ENCODE measurements at places on chromosomes 13 and 19.
A peak's percentile ranks its signal among the peaks of the same experiment; 100 is the strongest.

- DNase-seq = no peak
- H3K4me3 ChIP-seq = no peak overlapping the region
- H3K27ac ChIP-seq = no peak overlapping the region
- no peaks in the 10 kb centered on the region for H3K36me3 ChIP-seq
Measured at GRCh38 chr13:113754691-113755090, 4.3 kb upstream of the TMEM255B start.

DNA sequence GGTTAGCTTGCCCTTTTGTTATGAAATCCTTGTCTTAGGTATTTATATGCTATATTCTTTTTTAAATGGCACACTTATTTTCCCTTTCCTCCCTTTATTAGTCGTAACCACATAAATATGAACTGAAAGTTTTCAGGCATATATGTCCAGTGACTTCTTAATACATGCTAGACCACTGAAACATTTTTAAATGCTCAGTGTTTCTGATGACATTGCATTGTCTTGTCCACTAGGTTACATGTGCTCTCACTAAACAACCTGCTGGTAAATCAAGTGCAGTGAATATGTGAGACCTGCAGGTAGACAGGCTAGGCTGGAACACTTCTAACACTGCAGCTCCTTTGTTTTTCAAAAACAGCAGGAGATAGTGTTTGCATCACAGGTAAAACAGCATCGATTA is 332.6 kb upstream of the DACH1 start:
- H3K27me3 ChIP-seq = no peaks in the 10 kb centered on the region
- DNase-seq = no peak
- H3K4me3 ChIP-seq = no peak overlapping the region
- H3K36me3 ChIP-seq = no peaks in the 10 kb centered on the region
- H3K4me1 ChIP-seq = no peaks in the 10 kb centered on the region
- no peak overlapping the region for H3K27ac ChIP-seq

- no peaks in the 10 kb centered on the region for H3K27me3 ChIP-seq
- peaks cover 37% of the 10 kb centered on the region for H3K36me3 ChIP-seq
- no peak overlapping the region for H3K4me3 ChIP-seq
- no peak overlapping the region for H3K27ac ChIP-seq
- peaks cover 5% of the 10 kb centered on the region for H3K4me1 ChIP-seq
- no peak for DNase-seq
Measured at GRCh38 chr19:32890841-32891240, 21.3 kb upstream of the SLC7A9 start.

DNA sequence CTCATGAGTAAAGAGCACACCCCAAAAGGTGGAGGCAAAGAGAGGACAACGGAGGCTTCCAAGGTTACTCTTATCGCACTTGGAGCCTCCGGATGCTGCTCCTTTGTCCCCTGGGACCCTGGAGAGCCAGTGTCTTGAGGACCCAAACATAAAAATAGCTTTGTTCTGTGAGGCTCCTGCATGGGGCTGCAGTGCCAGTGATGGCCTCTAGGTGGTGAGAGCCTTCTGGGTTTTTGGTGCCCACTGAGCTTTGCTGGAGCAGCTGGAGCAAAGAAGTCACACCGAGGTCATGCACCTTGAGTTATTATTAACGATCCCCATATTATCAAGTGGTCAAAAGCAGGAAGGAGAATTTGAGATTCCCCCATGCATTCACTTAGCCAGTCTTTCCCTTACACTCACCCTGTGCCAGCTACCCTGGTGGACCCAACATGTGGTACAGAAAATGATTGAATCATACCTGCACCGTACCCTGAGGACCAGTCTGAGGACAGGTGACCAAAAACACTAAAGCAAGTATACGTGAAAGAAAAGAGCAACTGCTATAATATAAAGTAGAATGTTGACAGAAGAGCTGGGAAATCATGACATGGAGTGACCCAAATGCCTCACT is 41.5 kb downstream of the ZNF682 start:
- H3K27me3 ChIP-seq = no peaks in the 10 kb centered on the region
- peaks cover 6% of the 10 kb centered on the region for H3K36me3 ChIP-seq
- peak; percentile 62 for DNase-seq

DNA sequence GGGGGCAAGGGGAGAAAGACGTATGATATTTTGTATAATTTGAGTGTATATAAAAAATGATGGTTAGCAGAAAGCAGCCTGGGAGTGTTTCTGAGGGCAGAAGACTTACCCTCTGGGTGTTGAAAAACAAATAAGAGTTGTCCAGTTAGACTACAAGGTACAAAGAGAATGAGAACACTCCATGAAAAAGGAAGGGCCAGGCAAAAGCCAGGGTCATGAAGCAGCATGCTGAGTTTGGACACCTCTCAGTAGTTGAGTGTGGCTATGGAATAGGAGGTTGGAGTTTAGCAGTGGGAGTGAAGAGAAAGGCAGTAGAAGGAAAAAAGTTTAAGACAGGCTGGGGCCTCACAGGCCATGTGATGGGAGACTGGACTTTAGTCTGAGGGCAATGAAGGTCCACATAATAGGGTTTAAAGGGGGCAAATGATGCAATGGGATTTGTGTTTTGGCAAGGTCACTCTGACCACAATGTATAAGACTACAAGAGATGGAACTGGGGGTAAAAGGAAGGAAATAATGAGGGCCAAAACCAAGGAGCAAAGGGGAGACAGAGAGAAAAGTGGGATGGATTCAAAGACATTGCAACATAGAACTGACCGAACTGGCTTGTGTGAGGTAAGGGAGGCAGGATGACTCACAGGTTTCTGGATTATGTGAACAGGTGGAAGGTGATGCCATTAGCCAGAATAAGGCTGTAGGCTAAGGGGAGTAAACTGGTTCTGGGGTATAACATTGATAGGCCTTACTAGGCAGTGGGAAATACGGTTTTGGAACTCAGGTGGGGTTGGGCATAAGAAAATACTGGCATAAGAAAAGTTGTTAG is 76.6 kb downstream of the SERP2 start:
- no peak overlapping the region for H3K27ac ChIP-seq
- no peak for DNase-seq
- H3K4me3 ChIP-seq = no peak overlapping the region
- H3K4me1 ChIP-seq = no peaks in the 10 kb centered on the region
- no peaks in the 10 kb centered on the region for H3K27me3 ChIP-seq

DNA sequence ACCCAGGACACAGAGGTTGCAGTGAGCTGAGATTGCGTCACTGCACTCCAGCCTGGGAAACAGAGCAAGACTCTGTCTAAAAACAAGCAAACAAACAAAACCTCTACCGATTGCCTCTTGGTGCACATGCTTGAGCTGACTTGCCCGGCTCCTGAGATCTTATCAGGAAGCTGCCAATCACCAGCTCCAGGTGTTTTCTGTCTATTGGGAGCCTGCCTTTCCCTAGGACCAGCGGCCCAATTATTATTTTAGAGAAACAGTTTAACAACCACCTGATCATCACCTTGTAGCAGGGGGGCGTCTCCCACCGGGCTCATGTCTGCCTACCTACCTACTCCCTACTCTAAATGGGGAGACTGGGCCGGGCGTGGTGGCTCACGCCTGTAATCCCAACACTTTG is 10.8 kb downstream of the CLEC4M start:
- peaks cover 4% of the 10 kb centered on the region for H3K27me3 ChIP-seq
- H3K4me3 ChIP-seq = no peak overlapping the region
- DNase-seq = no peak
- H3K4me1 ChIP-seq = peaks cover 27% of the 10 kb centered on the region
- no peaks in the 10 kb centered on the region for H3K36me3 ChIP-seq

- H3K27me3 ChIP-seq = peaks cover 28% of the 10 kb centered on the region
- H3K4me3 ChIP-seq = no peak overlapping the region
- H3K36me3 ChIP-seq = no peaks in the 10 kb centered on the region
- no peak overlapping the region for H3K27ac ChIP-seq
- H3K4me1 ChIP-seq = peaks cover 3% of the 10 kb centered on the region
Measured at GRCh38 chr19:51460164-51460992, 2.1 kb upstream of the SIGLEC8 start.

- H3K27ac ChIP-seq = no peak overlapping the region
- DNase-seq = no peak
- H3K4me1 ChIP-seq = peaks cover 3% of the 10 kb centered on the region
- H3K27me3 ChIP-seq = peaks cover 26% of the 10 kb centered on the region
- no peaks in the 10 kb centered on the region for H3K36me3 ChIP-seq
Measured at GRCh38 chr13:53007872-53008271, 20.7 kb upstream of the OLFM4 start.

- H3K27ac ChIP-seq = no peak overlapping the region
- peaks cover 13% of the 10 kb centered on the region for H3K27me3 ChIP-seq
- peaks cover 4% of the 10 kb centered on the region for H3K4me1 ChIP-seq
- no peaks in the 10 kb centered on the region for H3K36me3 ChIP-seq
- no peak for DNase-seq
Measured at GRCh38 chr19:15679089-15679488, 6.2 kb downstream of the CYP4F12 start.

DNA sequence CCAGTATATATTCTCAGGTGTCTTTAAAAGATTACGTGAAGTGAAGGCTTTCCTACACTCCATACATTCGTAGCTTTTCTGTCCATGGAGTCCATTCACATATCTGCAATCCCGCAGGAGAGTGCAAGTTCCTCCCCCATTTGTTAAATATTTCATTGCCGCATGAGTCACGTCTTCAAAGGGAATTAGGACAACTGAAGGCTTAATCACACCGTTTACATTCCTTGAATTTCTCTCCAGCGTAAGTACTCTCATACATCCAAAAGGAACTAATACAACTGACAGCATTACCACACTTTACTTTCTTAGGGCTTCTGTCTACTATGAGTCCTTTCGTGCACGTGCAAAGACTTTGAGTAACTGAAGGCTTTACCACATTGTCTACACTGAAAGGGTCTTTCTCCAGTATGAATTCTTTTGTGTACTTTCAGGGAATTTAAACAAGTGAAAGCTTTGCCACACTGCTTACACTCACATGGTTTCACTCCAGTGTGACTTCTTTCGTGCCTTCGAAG is 29.0 kb upstream of the ZNF564 start:
- peaks cover 46% of the 10 kb centered on the region for H3K36me3 ChIP-seq
- DNase-seq = no peak
- H3K4me1 ChIP-seq = peaks cover under 1% of the 10 kb centered on the region
- H3K27me3 ChIP-seq = no peaks in the 10 kb centered on the region
- H3K4me3 ChIP-seq = no peak overlapping the region

DNA sequence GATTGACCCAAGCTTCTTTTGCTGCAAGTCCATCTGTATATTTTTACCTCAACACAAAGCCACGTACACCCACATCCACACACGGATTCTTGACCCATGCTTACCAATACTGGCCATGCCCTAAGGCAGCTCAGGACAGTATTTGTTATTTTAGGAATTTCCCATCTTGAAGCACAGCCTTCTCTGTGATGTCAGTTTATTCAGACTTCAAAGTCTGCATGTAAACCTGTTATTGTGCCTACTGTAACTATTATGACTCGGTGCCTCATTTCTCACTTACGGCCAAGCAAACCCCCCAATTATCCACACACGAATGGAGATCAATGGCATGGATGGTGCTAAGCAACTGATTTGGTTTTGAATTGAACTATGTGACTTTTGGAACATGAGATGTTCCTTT is 17.5 kb downstream of the CLDN10 start:
- H3K27me3 ChIP-seq = peaks cover 31% of the 10 kb centered on the region
- H3K4me1 ChIP-seq = no peaks in the 10 kb centered on the region
- no peak overlapping the region for H3K27ac ChIP-seq
- H3K36me3 ChIP-seq = no peaks in the 10 kb centered on the region
- no peak for DNase-seq
